Stimulated activated naive CD8-positive, alpha-beta T cell treated with anti-CD3 and anti-CD28 coated beads, Interleukin-15, Interleukin-2, amounts not matched to agents 100 U/mL and 50 U/mL, for 24 hours (primary cell): ENCODE measurements at places on chromosomes 5 and 9.

- DNase-seq = no peak
Measured at GRCh38 chr9:115964710-115965347, 188.8 kb upstream of the PAPPA start.

- no peak for DNase-seq
Measured at GRCh38 chr5:33415811-33416354, 24.9 kb upstream of the TARS1 start.

- DNase-seq = no peak
Measured at GRCh38 chr5:135013445-135013844, 20.6 kb downstream of the PITX1 start.

DNA sequence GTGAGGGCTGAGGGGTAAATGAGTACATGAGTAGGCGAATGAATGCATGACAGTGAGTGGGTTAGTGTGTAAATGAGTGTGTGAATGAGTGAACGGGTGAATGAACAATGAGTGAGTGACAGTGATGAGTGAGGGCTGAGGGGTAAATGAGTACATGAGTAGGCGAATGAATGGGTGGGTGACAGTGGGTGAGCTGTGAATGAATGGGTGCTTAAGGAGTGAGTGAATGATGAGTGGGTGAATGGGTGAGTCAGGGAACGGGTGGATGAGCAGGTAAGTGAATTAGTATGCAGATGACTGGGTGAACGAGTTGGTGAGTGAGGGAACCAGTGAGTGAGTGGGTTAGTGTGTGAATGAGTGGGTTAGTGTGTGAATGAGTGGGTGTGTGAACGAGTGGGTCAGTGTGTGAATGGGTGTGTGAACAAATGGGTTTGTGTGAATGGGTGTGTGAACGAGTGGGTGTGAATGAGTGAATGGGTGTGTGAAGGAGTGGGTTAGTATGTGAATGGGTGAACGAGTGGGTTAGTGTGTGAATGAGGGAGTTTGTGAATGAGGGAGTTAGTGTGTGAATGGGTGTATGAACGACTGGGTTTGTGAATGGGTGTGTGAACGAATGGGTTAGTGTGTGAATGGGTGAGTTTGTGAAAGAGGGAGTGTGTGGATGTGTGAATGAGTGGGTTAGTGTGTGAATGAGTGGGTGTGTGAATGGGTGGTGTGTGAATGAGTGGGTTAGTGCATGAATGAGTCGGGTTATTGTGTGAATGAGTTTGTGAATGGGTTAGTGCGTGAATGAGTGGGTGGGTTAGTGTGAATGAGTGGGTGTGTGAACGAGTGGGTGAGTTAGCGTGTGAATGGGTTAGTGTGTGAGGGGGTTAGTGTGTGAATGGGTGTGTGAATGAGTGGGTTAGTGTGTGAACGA lies 32.9 kb downstream of the NKD2 start:
- DNase-seq = no peak

DNA sequence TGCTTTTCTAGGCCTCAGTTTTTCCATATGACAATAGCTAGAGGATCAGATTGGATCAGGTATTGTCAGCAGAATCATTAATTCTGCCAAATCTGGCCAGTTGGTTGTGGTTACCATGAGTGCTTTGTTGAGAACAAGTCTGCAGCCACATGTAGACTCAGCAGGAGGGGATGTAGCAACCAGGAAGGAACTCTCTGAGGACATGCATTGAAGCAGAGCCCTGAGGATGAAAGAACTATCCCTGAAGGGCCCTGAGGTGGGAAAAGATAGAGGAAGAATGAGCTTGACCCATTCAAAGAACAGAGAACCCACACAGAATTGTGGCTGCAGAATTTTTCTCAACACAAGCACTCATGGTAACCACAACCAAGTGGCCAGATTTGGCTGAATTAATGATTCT lies 60.1 kb upstream of the AFAP1L1 start:
- DNase-seq = no peak

GRCh38 chr5:54261596-54261995 lies 48.8 kb downstream of the ARL15 start:
- no peak for DNase-seq

GRCh38 chr9:107375651-107376369 lies 92.7 kb downstream of the RAD23B start:
- DNase-seq = no peak

DNA sequence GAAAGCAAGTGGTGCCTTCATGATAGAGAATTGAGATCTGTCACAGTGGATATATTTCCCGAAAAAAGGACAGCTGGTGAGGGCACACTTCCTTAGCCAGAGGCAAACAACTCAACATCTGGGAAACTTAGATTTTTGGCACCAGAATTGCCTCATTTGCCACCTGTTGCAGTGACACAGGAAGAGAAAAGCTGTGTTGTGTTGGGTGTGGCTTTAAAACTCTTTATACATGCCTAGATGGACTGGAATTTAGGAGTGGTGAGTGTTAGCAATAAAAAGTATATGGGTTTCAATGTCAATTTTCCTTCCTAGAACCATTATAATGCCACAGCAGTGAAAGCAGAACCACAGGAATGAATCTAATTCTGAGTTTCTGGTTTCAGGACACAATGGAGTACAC lies 62.6 kb upstream of the CEMIP2 start:
- no peak for DNase-seq

- DNase-seq = no peak
Measured at GRCh38 chr5:167177736-167178135, 1113.7 kb upstream of the WWC1 start.

DNA sequence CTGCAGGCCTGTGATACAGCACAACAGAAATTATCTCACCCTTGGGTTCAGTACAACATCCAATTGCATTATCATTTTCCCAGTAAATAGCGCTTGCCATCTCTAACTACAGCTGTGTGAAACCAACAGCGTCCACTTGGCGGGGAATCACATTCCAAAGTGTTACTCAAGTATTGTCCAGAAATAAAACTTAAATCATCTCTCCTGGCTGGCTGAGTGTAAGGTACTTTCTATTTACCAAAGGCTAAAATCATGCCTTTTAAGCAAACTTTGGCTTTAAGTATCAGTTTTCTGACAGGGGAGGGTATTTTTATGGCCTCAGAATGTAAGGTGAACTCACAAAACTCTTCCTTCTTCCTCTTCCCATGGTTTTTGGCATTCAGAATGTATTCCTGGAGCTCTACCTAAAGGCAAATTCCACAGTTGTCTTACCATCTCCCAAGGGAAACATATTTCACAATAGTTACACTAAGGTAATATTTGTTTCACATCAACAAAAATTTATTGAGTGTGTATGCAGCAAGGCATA lies 205.6 kb upstream of the MPDZ start:
- DNase-seq = no peak

- no peak for DNase-seq
Measured at GRCh38 chr9:85516976-85517637, 224.6 kb downstream of the AGTPBP1 start.

- DNase-seq = no peak
Measured at GRCh38 chr5:65034029-65034812, 265.5 kb downstream of the CWC27 start.

- no peak for DNase-seq
Measured at GRCh38 chr5:163478126-163478981, 17.9 kb downstream of the HMMR start.
